ENCODE measurements at places on chromosomes 4 and X.
A peak's percentile ranks its signal among the peaks of the same experiment; 100 is the strongest.

DNA sequence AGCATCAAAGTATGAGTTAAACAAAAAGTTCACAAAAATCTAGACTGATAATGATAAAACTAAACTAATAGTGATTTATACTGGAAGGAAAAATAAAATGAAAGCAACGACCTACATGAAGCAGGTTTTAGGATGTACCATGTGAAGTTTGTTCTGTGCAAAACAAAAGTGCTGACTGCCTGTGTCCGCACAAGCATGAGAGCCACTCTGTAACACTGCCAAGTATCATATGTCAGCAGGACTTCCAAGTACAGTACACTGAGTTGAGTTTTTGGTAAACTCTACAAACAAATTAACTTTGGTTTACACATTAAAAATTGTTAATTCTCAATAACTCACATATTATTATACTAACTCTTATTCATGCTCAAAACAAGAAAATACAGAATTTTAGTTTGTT lies 459.0 kb downstream of the PDGFC start:
- DNase-seq, result no peak

GRCh38 chr4:77284036-77284435 lies 127.0 kb downstream of the CCNG2 start:
- no peak for DNase-seq

DNA sequence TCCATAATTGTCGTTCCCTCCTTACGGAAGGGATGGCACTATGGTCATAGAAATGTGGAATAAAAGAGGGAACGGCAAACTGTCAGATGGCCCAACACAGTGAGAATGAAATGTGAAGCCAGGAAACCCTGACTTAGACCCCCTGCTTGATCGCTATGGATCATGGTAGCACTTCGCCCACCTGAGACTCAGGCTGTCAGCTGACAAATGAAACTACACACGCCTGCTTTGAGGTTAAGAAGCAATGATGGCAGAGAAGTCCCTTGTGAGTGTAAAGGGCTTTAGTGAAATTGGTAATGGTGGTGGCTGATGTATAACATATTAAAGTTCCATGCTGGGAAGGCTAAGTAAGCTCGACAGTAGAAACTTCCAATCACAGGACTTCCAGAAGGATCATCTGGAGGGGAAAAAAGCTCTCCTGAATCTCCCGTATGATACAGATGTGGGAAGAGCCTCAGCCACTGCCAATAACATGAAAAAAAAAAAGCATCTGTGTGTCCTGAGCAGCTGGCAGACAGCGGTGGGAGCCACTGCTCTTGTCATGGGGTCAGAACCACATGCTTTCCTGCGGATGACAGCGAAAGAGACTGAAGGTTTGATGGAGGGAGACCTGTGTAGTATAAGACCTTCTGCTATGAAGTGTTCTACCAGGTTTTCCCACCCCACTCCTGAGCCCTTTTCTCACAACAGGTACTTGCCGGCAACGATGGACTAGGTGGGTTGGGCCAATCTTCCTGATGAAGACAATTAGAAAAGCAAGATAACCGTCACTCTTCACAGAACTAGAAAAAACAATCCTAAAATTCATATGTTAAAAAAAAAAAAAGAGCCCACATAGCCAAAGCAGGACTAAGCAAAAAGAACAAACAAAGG lies 107.6 kb downstream of the AFAP1 start:
- no peak for DNase-seq

DNA sequence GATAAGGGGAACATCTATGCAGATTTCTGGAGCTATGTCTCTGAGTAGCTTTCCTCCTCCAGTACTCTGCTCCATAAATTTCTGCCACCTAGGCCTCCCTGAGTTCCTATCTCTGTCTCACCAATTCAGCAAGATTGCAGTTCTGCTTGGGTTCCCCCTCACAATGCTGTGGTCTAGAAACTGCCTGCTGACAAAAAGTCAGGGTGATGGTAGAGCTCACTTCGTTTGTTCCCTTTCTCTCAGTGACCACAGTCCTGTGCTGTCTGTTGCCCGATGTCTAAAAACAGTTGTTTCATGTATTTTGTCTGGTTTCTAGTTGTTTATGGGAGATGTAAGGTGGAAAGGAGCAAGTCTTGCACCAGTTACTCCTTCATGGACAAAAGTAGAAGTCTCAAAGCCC lies 41.1 kb downstream of the AMMECR1 start:
- DNase-seq, result no peak

- no peak for DNase-seq
Observed at GRCh38 chrX:143081231-143081630, 55.5 kb downstream of the SPANXN4 start.

DNA sequence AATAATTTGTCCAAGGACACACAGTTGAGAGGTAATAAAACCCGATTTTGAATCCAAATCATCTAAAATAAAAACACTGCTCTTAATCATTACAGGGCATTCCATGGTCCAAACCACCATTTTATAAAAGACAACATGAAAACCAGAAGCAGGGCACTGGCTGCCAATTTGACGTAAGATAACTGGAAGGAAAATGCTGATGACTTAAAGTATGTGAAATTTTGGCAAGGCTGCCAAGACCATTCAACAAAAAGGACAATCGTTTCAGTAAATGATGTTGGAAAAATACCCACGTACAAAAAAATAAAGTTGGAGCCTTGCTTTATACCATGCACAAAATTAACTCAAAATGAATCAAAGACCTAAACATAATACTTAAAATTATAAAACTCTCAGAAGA lies 344.4 kb downstream of the RAPGEF2 start:
- DNase-seq, result no peak

- no peak for DNase-seq
Observed at GRCh38 chr4:168317621-168318020, 931 bp downstream of the DDX60 start.

DNA sequence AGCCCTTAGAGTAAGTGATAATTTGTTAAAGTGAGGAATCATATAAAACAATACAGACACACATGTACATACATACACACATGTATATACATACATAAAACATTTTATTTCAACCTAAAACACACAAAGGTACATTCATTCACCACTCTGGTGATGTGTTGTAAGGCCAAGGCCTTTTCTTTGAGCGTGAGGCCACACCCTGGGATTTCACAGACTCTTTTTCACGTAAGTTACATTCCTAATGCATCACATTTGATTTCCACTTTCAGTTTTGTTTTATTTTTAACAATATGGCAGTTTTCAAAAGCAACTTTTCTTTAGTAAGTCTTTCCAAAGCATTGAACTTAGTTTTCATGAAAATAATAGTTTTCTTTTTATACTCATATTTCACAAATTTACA lies 170.7 kb downstream of the COL4A6 start:
- DNase-seq, result no peak

GRCh38 chrX:13899607-13900006 lies 82.7 kb upstream of the GPM6B start:
- DNase-seq, result no peak

DNA sequence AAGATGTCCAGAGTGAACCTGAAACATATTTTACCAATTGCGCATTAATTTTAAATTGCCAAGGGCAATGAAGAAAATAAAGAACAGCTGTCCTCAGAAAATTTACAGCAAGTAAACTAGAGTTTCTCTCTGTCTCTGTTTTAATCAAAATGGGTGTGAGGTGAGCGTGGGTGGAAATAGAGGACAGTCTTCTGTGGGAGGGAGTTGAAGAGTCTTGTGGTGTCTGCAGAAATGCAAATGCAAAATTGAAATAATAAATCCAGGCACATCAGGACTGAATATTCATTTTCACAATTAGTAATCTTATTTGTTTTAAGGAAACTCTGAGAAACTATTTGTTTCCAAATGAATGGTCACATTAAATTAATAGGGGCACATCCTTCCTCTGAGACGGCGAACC lies 192.0 kb downstream of the ARHGAP10 start:
- no peak for DNase-seq

GRCh38 chr4:6259886-6260285 lies 9.8 kb upstream of the WFS1 start:
- no peak for DNase-seq

DNA sequence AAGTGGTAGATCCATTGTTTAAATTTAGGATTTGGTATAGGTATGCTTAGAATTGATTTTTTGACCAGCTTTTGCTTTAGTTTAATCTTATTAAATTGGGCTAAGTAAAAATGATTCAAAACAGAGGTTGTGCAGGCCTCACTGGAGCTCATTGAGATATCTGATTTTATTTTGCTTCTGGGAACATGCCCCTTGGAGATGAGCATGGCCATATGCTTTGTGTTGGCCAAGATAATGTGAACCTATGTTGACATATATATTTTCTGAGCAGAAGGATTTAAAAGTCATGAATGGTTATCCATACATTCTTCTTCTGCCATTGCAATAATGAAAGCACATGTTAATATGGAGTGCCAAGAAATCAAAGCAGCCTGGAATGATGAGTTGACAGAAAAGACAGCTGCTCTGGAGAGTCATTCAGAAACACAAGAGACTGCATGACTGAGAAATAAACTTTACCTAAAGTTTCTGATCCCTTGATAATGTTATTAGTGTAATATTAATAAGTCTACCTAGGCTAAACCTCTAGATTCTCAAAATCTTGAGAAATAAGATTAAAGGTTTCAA lies 489.7 kb upstream of the GNPDA2 start:
- DNase-seq, result no peak

DNA sequence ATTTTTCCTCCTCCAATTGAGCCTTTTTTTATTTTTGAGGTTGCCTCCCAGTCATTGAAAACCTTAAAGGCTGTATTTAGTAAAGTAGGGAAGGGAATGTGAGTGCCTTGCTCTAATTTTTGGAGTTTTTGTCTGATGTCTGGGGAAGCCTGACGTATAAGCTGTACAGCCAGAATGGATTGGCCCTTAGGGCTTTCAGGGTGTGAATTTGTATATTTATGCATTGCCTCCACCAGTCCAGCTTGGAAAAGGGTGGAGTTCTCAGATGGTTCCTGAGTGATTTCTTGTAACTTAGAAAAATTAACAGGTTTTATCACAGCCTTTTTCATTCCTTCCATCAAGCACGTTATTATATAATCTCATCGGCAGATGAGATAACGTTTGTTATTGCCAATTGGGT lies 8.6 kb upstream of the IL9R start:
- no peak for DNase-seq

DNA sequence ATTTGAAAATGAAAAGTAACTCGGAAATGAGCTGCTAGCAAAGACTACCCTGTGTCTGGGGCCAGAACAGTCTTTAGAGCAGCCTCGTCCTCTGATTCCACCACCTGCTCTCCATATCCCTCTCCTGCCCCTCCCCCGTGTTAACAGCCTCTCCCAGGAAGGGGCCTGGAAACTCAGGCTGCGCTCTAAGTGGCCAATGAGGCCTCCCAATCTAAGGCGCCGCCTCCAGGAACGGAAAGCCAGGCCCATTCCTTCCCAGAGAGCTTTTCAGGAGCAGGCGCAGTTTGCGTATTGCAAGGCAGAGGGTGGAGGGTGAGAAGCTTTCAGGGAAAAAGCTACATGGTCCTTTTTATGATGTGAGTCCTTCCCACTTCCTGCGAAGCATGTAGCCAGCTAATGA lies 31.2 kb downstream of the RS1 start:
- DNase-seq, result no peak

GRCh38 chr4:152945639-152946038 lies 9.5 kb downstream of the FHDC1 start:
- no peak for DNase-seq

DNA sequence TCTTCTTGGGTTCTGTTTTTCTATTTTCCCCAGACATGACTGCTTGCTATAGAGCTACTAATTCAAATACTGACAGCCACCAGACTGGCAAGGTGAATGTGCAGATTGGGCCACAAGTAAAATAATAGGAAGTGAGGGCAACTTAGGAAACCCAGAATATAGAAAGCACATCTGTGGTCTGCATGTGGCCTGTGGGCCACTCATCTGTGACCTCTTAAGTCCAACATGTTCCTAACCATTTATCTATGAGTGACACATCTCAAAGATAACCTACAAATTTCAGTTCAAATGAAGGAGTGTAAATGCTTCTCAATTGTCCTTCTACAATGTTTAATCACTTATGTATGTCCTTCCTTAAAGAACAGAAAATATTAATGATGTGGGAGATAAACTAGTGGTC lies 128.9 kb downstream of the REELD1 start:
- DNase-seq, result no peak

DNA sequence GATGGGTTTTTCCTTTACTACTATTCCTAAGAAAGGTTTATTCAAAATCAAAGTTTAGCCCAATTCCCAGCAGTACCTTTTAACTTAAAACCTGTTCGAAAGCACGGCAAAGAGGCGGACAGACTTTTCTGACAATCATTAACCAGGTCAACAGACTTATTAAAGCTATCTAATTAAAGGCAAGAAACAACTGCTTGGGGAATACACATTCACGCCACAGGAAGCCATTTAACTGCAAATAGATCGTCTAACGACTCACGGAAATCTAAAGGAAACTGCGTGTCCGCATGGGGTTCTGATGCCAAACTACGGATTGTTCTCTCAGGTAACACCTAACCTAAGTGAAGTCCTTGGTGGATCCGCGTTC lies 663 bp upstream of the USP53 start:
- DNase-seq, result peak; percentile 4

DNA sequence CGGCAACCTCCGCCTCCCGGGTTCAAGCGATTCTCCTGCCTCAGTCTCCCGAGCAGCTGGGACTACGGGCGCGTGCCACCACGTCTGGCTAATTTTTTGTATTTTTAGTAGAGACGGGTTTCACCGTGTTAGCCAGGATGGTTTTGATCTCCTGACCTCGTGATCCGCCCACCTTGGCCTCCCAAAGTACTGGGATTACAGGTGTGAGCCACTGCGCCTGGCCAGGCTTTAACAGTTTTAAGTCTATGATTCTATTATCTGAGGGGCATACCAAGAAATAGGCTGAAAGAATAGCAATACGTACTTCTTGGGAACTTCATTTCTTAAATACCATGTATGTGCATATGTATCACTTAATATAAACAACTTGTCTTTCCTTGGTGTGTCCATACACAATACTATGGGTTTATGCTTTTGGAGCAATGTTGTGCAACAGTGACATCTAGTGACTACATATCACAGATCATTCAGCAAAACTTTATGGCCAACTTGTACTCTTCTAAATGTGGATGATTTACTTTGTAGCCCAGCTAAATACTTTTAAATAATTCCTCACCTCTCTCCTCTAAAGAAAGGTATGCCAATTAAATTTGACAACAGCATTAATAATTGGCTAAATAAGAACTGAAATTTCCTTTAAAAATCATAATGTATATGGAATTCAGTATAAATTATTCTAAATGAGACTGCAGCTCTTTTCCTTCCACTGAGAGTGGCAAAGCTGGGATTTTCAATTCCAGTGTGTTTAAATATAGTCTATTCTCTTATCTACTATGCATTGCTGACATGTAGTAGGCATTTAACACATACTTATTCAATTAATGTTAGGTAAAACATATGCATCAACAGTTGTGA lies 10.4 kb downstream of the SLC9B1 start:
- no peak for DNase-seq

- no peak for DNase-seq
Observed at GRCh38 chrX:107629540-107629909, 1.2 kb downstream of the PRPS1 start.

- DNase-seq, result no peak
Observed at GRCh38 chr4:6221851-6222760, 21.8 kb upstream of the JAKMIP1 start.

Data from GM19239 (cell line).